ENCODE measurements at places on chromosomes 1 and 21.

- no peak for DNase-seq
These were observed 2.3 kb downstream of the EPS8L3 start for GRCh38 chr1:109761227-109762038.

GRCh38 chr1:28190996-28191645, 14.6 kb upstream of the PTAFR start:
- DNase-seq: no peak

GRCh38 chr1:36446746-36447145, 3.5 kb downstream of the OSCP1 start:
- no peak for DNase-seq

- DNase-seq: no peak
These were observed 42.8 kb downstream of the DISP3 start for GRCh38 chr1:11521582-11522399.

- no peak for DNase-seq
These were observed 3.0 kb upstream of the TMEM54 start for GRCh38 chr1:32903991-32904785.

GRCh38 chr1:41925712-41926111, 7.0 kb upstream of the HIVEP3 start:
- DNase-seq: no peak

DNA sequence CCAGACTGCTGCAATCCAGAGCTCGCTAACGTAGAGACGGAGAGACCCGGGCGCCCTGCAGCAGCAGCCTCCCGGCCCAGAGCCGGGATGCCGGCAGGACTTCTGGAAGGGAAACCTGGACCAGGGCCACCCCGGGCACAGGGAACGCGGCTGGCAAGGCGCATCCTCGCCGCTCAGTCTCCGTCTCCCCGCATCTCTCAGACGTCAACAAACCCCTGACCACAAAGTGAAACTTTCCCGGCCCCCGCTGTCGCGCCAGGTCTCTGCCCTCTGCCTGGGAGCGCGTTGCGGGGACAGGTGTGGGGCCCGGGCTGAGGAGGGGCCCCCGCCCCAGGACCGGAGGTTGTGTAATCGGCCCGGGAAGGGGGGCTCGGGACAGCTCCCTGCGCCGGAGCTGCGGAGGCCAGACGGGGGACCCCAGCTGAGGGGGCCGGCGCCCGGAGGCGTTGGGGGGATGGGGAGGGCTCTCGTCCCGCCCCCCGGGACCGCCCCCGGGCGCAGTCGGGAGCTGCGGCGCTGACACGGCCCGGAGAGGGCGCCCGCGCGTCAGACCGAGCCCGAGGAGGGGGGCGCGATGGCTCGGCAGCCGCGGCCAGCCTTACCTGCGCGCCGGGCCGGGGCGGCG, 116.6 kb upstream of the HIVEP3 start:
- no peak for DNase-seq

- DNase-seq: no peak
These were observed at the start of gene PTGFRN for GRCh38 chr1:116909512-116910378. TSS of gene PTGFRN (plus strand) at chr1:116909916. CDS start at chr1:116910204, 288 bp downstream.

DNA sequence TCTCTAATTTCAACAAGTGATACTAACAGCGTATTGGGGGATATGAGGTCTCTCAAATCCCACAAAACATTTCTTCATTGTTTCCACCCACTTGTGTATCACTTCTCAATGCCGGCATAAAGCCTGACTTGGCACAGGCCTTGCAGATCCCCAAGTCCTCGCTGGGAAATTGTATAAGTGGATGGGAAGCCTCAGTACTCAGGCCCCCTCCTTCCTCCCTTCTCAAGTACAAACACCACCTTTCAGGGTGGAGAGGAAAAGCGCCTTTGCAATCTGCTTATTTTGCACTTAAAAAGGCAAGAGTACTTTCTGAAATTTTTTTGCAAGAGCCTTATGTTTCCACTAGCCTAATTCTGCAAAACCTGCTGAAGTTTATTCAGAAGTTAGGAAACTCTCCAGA, 25.8 kb upstream of the KLHDC8A start:
- no peak for DNase-seq
